NCI-H69 (cell line): ENCODE measurements at places on chromosomes 12 and 14.
A peak's percentile ranks its signal among the peaks of the same experiment; 100 is the strongest.

- peak; percentile 23 for DNase-seq
Measured at GRCh38 chr12:89701606-89702206, 6.9 kb downstream of the ATP2B1 start.

- no peak for DNase-seq
Measured at GRCh38 chr12:10701131-10701681, 21.9 kb downstream of the YBX3 start.

GRCh38 chr12:3165078-3165980 lies 88.2 kb downstream of the TSPAN9 start:
- no peak for DNase-seq

- DNase-seq: no peak
Measured at GRCh38 chr14:73742520-73743238, 28.5 kb upstream of the PNMA1 start.

DNA sequence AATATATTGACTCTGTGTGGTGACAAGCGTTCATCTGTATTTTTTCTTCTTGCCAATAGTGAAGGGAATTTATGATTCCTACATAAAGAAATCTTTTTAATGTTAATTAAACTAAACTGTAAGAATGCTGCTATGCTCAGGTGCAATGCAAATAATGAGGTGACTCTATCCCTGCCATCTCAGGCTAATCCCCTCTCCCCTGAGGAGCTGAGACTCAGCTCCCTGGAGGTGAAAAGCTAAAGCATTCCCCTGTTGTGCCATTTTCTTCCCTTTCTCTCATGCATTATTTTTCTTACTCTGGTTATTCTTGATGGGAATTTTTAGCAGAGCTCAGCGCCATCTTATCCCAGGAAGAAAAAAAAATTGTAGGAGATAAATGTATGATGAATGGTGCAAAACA lies 113.9 kb upstream of the FGD4 start:
- peak; percentile 59 for DNase-seq

- peak; percentile 62 for DNase-seq
Measured at GRCh38 chr14:74945261-74945851, 10.0 kb downstream of the PGF start.

DNA sequence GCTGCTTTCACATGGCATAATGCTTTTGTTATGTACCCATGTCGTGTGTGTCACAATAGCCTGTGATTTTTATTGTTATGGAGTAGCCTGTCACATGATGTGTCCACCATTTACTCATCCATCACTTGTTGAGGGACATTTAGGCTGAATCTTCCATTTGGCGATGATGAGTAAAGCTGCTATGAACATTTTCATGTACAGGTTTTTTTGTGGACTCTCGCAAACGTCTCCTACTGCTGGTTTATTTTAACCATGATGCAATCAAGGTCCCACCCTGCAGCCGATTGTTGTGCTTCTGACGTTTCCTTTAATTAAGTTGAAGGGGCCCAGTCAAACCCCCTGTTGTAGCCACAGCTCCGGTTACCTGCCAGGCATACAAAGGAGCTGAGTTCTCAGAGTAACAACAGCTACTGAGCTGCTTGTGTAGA lies 63.2 kb downstream of the ZNF664 start:
- DNase-seq: peak; percentile 62

DNA sequence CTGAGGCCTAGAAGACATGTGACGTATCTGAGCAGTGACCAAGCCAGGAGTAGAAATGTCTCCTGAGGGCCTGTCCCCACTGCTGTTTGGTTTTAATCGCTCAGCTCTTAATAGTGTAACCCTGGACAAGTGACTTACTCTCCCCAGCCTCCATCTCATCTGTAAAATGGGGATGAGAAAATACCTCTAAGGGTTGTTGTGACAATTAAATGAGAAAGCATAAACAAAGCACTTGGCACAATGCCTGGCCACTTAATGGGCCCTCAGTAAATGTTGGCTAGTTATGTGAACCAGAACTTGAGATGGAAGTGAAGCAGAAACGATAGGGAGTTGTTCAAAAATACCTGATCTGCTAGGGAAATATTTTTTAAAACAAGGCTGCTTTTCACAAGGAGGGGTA lies 58.2 kb downstream of the HMGA2 start:
- no peak for DNase-seq

GRCh38 chr14:69572030-69572840 lies 2.4 kb downstream of the CCDC177 start:
- no peak for DNase-seq

DNA sequence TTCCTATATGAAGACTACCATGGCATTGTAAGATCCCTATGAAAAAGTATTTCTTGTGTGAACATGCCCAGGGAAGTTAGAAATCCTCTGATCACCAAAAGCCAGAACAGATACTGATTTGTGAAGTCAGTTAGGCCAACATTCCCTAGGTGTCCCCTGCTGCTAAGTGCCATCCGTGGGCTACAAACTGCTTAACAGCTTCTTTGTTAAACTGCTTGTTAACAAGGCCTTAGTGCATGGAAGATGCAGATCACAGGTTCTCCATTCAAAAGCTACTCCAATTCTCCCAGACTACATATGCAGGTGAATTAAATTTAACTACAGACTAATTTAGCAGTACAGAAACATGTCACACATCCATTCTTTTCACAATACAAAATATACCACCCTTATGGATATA lies 108.2 kb downstream of the PRICKLE1 start:
- no peak for DNase-seq

DNA sequence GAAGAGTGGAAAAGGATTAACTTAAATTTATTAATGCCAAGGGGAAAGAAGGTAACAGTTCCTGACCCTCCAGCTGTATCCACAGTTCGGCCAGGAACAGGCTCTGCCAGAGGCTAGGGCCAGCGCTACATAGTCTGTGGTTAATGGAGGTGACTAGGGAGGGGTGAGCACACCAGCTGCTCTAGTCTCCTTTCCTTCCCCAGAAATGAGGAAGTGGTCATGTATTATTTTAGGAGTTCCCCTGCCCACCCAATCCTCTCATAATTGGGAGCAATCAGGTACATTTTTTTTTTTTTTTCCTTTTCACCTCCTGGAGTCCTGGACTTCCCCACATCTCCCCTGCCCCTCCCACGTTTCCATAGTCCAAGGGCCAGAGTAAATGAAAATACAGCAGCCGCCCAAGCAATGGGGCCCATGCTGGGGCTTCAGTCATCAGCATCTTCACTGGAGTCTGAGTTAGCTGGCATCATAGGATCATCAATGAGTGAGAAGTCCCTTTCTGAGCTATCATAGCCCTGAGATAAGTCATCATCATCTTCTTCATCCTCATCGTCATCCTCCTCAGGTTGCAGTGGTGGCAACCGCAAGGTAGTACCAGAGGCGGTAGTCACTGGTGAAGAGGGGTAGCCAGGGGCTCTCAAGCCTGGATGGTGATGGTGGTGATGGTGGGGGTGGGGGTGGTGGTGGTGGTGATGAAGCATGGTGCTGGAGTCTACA lies 1.5 kb upstream of the SUPT16H start:
- peak; percentile 56 for DNase-seq
